ENCODE measurements at places on chromosomes 6 and 20. TPM values are rescaled to one million over a fixed set of nuclear protein-coding genes. Genes with fewer than 3 reads are reported as not detected.
A peak's percentile ranks its signal among the peaks of the same experiment; 100 is the strongest.

The DEFB123 gene
- total RNA-seq, result not detected

The KIF25 gene
- total RNA-seq, result 0.26 TPM

The LY6G6C gene
- total RNA-seq, result not detected

The LAMA2 gene
- total RNA-seq, result 67.5 TPM

The TAAR5 gene
- not detected for total RNA-seq

The MUCL3 gene
- total RNA-seq, result not detected

The RIPPLY2 gene
- total RNA-seq, result not detected

The FAM217A gene
- total RNA-seq, result not detected

The BPIFB1 gene
- total RNA-seq, result not detected

The CCNC gene
- 57.0 TPM for total RNA-seq

DNA sequence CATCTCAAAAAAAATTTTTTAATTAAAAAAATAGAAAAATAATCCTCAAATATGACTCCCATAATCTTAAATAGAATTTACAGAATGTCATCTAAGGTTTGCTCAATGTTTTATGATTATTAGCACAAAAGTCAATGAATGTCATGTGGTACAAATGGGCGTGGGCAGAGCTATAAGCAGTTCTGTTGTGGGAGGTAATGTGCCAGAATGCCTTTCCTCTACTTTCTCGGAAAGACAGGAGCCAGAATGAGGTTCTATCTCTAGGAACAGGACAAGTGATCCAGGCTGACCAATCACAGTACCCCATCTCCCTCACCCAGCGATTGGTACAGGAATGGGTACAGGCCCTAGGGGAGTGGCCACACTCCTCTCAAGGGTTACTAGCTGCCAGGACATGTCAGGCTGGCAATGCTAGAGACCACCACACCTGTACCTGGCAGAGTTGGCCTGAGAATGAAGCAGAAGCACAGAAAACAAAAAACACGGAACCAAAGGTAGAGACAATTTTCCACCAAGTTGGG, 15.1 kb downstream of the RALGAPA2 start:
- DNase-seq, result no peak

DNA sequence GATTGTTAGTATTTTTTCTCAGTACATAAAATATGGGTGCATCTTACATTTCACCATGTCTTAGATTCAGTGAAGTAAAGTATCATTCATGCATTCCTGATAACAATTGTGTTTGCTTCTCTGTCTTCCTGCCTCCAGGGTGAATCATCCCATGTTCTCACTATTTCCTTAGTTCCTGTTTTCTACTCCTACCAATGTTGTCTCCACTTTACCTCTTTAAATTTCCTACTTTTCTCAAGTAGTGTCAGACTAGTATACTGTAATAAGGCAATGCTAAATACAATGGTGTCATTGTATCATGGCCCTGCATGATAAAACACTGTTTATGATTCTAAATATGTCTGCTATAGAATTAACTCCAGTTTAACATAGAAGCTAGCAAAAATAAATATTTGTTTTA, 37.4 kb upstream of the GABRR1 start:
- no peak for DNase-seq

- DNase-seq, result no peak
Measured at GRCh38 chr6:54308289-54308985, at the start of gene TINAG. TSS of gene TINAG (plus strand) at chr6:54308441. CDS start at chr6:54308551, 110 bp downstream.

DNA sequence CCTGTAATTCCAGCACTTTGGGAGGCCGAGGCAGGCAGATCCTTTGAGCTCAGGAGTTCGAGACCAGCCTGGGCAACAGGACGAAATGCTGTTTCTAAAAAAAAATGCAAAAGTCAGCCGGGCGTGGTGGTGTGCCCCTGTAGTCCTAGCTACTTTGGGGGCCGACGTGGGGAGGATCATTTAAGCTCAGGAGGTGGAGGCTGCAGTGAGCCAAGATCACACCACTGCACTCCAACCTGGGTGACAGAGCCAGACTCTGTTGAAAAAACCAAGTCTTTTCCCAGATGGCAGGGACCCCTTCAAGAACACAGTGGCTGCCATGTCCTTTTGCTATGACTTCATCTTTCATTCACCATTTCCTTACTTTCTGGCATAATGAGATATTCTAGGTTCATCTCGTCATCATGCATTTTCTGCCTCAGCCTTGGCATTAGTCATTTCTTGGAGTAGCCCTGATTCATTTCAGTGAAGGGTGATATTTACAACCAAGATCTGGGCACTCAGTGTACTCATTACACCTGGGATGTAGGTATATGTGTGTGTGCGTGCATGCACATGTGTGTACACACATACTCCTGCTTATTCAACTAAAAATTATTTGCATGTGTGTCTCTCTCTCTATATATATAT, 61.4 kb upstream of the TOX2 start:
- peak; percentile 46 for DNase-seq

DNA sequence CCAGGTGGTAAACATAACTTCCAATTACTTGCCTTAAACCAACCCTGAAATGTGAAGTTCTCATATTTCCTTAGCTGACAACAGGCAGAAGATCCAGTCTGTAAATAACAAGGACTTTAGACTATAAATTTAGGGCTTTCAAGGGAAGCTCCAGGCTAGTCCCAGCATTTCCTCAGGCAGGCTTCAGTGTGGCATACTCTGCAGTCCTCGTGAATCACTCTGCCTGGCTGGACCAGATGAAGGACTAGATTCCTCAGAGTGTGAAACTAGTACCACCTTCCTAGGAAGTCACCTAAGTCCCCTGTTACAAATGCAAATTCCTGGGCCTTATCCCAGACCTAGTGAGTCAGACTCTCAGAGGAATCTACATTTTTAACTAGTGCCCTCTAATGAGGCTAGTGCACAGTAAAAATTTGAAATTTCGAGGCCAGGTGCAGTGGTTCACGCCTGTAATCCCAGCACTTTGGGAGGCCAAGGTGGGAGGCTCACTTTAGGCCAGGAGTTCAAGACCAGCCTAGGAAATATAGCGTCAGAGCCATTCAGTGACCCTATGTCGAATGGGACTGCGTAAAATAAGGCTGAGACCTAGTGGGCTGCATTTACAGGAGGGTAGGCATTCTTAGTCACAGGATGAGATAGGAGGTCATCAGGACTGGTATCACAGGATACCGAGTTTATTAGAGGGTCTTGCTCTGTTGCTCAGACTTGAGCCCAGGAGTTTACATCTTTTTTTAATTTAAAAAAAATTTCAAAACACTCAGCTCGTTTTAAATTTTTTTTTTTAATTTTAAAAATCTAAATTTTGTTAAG, 279.6 kb upstream of the JARID2 start:
- DNase-seq, result peak; percentile 40

DNA sequence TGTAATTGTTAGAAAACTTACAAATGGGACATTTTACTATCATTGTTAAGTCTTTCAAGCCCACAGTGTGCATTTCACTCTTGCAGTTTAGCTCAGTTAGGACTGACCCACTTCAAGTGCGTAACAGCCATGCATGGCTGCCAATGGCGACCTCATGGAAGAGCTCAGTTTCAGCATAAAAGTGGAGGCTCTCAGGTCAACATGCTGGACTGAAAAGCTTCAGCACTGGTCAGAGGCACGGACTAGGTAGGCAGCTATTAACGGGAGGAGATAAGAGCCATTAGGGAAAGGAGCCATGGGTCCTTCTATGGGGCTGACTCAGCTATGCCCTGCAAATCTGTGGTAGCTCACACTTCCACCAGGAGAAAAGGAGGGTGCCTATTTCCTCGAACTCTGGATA, 101.8 kb downstream of the TTLL2 start:
- no peak for DNase-seq

- peak; percentile 25 for DNase-seq
Measured at GRCh38 chr6:46704562-46704961, 16.9 kb downstream of the TDRD6 start.

DNA sequence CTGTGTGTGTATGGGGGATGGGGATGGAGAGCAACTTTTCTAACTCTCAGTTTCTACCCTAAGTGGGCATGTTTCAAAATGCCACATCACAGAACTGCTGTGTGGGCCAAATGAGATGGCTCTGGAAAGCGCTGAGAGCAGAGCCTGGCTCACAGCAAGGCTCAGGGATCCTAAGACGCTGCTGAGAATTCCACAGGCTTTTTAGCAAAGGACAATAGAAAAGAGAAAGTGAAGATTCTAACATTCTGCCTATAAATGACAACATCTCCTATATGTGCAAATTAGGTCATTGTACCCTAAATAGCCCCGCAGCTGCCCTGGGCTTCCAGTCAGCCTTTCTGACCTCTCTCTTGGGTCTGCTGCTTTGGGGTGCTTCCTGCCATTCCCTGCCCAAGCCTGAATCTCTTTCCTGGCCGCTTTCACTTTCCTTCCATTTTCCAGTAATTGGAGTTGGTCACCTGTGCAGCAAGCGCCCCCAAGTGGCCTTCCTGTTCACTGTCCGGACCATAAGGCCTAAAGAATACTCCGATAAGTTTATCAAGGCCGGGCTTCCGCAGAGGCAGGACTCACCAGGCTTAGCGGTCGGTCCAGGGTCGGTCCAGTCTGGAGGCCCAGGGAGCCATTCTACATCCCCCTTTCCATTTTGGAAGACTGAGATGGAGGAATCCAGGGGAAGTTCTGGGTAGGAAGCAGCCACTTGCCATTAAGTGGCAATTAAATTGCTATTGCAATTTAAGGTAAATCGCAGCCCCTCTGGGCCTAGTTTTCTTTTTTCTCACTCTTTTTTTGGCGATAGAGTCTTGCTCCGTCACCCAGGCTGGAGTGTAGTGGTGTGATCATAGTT, 6.7 kb upstream of the DDR1 start:
- DNase-seq, result peak; percentile 83

- no peak for DNase-seq
Measured at GRCh38 chr6:6595952-6596351, 7.4 kb downstream of the LY86 start.

- no peak for DNase-seq
Measured at GRCh38 chr6:148138573-148138972, 204.1 kb upstream of the SASH1 start.

DNA sequence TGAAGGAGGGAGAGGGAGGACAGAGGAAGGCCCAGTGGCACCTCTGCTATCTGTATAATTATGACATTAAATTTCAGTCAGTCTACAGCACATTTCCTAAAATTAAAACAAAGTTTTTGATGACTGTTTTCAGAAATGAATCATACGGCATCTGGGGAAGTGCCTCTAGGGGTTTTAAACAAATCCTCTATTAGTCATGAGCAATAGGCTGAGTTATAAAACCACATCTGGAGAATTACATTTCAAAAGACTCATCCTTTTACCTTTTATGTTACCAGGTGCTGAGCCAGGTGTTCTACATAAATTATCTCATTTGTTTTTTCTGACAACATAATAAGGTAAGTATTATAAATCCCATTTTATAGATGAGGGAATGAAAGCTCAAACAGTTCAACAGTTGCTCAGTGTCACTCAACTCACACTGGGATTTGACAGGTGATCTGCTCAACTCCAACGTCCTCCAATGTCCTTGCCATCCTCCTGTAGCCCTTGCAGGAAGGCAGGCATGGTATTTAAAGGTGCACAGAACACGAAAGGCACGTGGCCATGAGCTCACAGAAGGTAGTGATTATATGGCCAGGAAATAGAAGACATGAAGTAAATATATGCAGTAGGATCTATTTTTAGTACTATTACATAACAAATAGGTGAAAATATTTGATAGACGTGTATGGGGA, 184.2 kb upstream of the MAN1A1 start:
- peak; percentile 60 for DNase-seq

GRCh38 chr20:44540834-44541233, 19.0 kb upstream of the SERINC3 start:
- DNase-seq, result peak; percentile 90

DNA sequence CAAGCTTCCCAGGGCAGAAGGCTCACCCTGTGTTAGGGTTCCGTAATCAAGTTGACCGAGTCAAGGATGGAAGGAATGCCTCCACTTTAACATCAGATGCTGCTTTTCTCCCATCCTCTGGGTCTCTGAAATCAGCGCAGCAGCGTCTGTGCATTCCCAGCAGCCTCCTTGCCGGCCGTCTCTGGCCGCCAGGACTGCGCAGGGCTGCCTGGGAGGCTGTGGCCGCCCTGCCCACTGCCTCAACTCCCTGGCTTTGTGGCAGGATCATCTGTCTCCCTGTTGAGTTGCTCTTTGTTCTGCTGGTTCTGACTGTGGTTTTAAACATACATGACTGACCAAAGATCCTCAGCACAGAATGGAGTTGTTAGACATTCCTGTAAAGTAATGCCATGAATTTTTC, 56.5 kb downstream of the DLL1 start:
- DNase-seq, result no peak

- no peak for DNase-seq
Measured at GRCh38 chr6:149560736-149561135, 5.4 kb upstream of the GINM1 start.

DNA sequence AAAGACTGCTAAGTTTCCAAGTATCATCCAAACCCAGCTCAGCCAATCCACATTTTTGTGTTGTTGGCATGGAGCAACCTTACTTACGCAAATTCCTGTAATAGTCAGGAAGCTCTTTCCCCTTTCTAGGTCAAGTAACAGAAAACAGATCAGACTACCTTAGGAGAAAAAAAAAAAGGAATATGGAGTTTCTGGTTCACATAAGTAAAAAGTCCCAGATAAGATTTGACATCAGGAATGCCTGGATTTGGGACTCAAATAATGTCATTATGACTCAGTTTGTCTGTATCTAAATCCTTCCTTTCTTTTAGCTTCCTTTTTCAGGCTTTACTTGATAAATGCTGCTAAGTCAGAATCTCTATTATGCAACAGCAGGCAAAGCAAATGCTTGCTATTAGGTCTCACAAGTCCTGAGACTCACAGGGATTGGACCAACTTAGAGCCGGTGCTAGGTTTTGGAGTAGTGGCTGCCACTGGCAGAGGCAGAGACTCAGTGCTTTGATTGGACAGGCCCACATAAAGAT, 44.5 kb downstream of the NCOA7 start:
- peak; percentile 44 for DNase-seq

DNA sequence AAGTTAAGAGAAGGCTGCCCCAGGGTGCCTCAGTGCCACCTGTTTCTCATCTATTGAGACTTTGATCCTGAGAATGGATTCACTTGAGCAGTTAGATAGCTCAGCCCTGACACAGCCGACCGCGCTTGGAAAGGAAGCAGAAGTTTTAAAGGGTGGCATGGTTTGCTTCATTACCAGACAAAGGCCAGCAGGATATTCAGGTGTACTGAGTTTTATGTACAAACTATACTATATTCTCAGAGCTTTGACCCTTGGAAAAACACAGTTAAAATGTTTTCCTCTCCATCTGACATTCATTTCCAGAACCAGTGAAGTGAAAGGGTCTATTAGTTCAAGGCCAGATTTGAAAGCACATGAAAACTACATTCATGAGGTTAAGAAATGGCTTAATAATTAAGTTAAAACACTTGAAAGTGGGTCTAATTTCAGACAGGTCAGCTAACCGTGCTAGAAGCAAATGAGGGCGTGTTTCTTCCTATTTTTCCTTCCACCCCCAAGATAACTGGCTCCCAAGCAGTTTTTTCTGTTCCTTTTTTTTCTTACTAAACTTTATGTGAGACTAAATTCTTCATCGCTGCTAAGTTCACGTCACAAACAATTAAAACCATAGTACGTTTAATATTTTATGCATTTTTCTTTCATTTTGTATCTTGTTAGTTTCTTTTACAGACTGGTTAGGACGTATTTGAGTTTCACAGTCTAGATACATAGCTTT, 385.3 kb upstream of the SOX4 start:
- no peak for DNase-seq

All from fibroblast of lung (primary cell).